Anterior cingulate cortex (tissue), 58 donors: ENCODE measurements at places on chromosomes 1 and 21.

GRCh38 chr21:45432575-45433255 is 27.8 kb downstream of the COL18A1 start:
- no peak for DNase-seq

- no peak for DNase-seq
Observed at GRCh38 chr1:56625819-56626440, 19.2 kb upstream of the PRKAA2 start.

DNA sequence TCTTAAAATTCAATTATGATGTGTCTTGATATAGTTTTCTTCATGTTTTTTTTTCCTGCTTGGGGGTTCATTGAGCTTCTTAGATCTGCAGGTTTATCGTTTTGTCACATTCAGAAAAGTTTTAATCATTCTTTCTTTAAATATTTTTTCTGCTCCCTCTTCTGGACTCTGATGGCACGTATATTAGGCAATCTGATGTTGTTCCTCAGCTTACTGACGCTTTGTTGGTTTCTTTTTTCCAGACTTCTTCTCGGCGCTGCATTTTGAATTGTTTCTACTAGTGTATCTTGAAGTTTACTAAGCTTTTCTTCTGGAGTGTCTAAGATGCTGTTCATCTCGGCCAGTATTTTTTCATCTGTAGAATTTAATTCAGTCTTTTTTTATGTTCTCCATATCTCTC is 44.8 kb upstream of the FMOD start:
- DNase-seq, result no peak

DNA sequence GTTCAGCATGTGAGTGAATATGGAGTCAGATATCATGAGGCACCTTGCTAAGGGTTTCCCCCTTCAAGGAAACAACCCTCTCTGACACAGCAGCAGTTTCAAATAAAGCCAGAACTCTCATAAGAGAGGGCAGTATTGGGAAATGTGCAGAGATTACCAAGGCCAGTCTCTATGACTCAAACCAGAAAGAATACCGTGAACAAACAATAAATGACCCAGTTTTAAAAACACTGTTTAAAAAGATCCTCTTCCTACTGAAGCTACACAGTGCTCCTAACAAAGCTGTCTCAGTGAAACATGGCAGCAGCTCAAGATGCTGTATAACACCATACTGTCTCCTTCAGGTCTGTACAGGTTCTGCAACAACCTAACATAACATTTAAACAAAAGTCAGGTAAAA is 102.6 kb downstream of the KIAA0319L start:
- DNase-seq, result no peak
